Cardiac muscle cell (in vitro differentiated cells and primary cell): ENCODE measurements at places on chromosomes 7 and 10.

GRCh38 chr7:109402107-109402506 lies 832.4 kb downstream of the DNAJB9 start:
- H3K4me1 ChIP-seq = no peaks in the 10 kb centered on the region
- no peaks in the 10 kb centered on the region for H3K27me3 ChIP-seq
- no peaks in the 10 kb centered on the region for H3K36me3 ChIP-seq
- DNase-seq = no peak

DNA sequence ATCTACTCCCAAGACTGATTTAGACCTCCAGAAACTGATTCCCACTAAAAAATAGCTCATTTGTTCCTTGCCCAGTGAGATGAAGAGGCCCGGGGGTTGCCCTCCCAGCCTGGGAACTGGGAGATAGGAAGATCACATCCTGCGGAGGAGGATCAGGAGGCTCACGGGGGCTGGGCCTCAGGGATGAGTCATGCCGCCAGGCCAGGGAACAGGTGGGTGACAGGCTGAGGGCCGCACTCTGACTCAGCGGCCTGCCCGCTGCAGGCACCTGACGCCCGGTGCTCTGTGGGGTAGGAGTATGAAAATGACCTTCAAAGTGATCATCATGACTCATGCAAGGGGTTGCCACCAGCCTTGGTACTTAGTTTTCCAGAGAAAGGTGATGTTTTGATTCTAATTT lies 104.5 kb upstream of the ZPBP start:
- no peaks in the 10 kb centered on the region for H3K36me3 ChIP-seq
- no peak overlapping the region for H3K27ac ChIP-seq
- no peaks in the 10 kb centered on the region for H3K4me1 ChIP-seq
- peaks cover 7% of the 10 kb centered on the region for H3K27me3 ChIP-seq
- no peak overlapping the region for H3K4me3 ChIP-seq
- no peak for DNase-seq

DNA sequence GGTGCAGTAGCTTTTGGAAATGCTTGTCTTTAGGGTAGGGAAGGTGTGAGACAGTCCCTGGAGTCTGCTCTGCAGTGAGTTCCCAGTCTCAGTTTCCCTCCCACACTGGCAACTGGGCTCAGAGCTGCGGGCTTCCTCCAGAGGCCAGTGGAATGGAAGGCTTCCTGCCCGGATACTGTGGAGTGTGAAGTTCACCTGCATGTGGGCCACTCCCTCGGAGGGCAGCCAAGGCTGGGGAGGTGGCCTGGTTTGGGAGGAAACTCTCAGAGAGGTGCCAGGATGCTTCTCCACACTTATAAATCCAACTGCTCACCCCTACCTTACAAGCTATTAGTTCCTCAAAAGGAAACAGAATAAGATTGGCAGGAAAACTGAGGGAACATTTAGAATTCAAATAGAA lies 18.1 kb upstream of the UBE2H start:
- no peak overlapping the region for H3K4me3 ChIP-seq
- H3K27ac ChIP-seq = no peak overlapping the region
- H3K4me1 ChIP-seq = no peaks in the 10 kb centered on the region
- H3K27me3 ChIP-seq = no peaks in the 10 kb centered on the region

- H3K4me1 ChIP-seq = peaks cover 40% of the 10 kb centered on the region
- H3K4me3 ChIP-seq = no peak overlapping the region
- no peak for DNase-seq
- H3K27me3 ChIP-seq = no peaks in the 10 kb centered on the region
Observed at GRCh38 chr10:29839826-29840515, 205.2 kb upstream of the SVIL start.
